NCI-H187 (cell line): ENCODE measurements at places on chromosomes 7 and 10.
A peak's percentile ranks its signal among the peaks of the same experiment; 100 is the strongest.

- DNase-seq: no peak
Observed at GRCh38 chr7:155352753-155353115, 55.1 kb downstream of the INSIG1 start.

- no peak for DNase-seq
Observed at GRCh38 chr7:40546616-40547501, 412.1 kb downstream of the SUGCT start.

DNA sequence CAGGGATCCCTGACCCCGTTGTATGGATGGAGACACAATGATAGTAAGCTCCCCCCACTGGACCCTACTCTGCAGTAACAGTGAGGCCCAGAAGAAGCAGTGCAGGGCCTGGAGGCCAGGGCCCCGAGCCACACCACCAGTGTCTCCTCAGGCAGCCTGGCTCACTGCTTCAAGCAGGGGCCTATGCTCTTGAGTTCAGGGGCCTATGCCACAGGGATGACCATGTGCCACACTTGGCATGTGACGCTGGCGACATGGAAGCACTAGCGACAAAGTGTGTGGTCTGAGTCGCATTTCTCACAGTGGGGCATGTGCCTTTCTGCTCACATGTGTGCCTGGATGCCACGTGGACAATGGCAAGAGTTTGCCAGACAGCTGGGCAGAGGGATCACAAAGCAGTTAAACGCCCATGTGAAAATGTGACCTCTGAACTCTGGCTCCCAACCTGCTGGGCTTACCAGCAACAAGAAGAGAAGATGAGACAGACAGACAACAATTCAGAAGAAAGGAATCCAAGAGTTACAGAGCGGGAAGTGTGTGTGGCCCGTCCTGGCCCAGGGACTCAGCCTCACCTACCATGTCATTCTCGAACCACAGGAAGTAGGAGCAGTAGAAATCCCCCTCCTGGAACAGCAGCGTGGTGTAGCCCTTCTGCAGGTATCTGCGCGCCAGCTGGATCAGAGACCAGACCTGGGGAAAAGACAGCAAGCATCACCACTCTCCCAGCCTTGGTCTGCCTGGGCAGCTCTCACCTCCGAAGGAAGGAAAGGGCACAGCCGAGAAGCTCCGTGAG lies 4.7 kb upstream of the PYROXD2 start:
- no peak for DNase-seq

GRCh38 chr7:105389088-105389650 lies 448 bp upstream of the SRPK2 start:
- peak; percentile 31 for DNase-seq

- no peak for DNase-seq
Observed at GRCh38 chr7:41116337-41116736, 586.6 kb downstream of the INHBA start.

DNA sequence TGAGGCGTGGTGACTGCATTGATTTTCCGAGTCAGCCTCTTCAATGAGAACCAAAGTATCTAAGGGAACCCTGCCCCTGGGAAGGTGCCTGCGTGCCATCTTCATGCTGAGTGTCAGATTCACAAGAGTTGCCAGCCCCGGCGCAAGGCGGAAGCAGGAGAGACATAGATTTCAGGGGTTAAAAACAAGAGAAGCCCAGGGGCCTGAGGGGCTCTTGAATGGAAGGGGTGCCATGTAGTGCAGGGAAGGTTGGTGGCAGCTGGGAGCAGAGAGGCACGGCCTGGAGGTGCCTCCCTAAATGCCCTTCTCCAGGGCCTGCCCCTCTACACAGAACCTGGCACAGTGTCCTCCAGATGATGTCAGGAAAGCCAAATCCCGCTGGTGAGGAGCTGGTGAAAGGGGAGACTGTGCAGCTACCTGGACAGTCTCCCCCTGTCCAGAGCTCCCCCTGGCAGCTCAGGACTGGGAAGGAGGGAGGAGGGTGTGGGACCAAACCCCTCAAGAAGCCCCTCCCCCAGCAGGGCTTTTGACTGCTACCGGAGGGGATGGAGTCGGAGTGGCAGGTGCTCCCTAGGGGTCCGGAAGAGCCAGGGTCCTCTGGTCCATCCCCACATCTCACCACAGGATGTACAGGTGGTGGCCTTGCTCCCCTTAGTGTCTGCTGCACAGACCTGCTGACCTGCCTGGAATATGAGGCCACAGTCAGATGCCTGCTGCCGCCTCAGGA lies 137.9 kb downstream of the TCERG1L start:
- no peak for DNase-seq

GRCh38 chr10:120605410-120605809 lies 148.4 kb downstream of the PLPP4 start:
- no peak for DNase-seq

GRCh38 chr10:108990441-108990840 lies 932.9 kb downstream of the XPNPEP1 start:
- DNase-seq: no peak

DNA sequence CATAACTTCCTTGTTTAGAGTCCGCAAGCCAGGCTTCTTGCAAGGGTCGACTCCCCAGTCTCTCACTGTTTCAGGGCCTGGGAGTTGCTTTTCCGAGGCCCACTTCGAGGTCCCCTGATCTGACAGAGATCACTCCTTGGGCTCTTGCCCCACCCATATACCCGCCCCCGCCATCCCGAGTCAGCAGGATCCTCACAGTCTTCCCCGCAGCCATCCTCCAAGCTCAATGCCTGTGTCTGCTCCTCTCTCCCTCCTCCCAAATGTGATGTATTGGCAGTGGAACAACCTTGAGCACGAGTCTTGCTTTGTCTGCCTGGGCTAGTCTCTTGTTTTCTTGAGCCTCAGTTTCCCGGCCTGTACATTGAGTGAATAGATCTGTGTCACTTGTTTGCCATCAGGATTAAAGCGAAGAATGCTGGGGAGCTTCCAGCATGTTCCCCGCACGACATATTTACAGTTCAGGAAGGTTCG lies 2.4 kb upstream of the HMX2 start:
- DNase-seq: no peak

GRCh38 chr7:107103369-107103768 lies 58.9 kb downstream of the PRKAR2B start:
- no peak for DNase-seq

- DNase-seq: no peak
Observed at GRCh38 chr10:7188456-7189050, 222.3 kb downstream of the SFMBT2 start.

DNA sequence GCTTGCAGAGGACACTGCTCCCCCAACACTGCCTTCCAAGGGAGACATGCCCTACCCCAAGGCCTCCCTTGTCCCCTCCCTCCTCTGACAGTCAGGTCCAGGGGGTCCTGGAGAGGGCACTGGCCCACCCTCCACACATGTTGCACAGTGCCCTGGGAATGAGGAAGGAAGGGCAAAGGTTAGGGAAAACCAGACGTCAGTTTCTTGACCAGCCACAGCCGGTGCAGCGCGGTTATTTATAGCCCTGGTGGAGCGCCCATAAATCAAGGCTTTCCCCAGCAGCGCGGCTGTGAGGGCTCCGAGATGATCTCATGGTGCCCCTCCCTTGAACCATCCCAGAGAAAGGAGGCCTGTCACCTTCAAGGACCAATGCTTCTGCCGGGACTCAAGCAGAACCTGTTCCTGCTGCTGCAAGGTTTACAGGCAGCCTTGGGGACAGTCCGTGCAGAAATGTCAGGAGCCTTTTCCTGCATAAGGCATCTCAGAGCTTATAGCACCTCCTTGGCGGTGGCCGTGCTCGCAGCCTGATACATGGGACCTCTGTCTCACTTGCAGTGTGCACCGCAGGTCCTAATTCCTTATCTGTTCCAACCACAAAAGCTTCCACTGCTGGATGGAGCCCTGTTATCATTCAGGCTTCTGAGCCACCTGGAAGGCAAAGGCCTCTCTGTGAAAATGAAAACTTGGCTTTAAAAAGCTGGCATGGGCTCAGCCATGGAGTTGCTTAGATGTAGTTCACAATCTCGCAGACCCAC lies 127.3 kb downstream of the LHPP start:
- peak; percentile 28 for DNase-seq

DNA sequence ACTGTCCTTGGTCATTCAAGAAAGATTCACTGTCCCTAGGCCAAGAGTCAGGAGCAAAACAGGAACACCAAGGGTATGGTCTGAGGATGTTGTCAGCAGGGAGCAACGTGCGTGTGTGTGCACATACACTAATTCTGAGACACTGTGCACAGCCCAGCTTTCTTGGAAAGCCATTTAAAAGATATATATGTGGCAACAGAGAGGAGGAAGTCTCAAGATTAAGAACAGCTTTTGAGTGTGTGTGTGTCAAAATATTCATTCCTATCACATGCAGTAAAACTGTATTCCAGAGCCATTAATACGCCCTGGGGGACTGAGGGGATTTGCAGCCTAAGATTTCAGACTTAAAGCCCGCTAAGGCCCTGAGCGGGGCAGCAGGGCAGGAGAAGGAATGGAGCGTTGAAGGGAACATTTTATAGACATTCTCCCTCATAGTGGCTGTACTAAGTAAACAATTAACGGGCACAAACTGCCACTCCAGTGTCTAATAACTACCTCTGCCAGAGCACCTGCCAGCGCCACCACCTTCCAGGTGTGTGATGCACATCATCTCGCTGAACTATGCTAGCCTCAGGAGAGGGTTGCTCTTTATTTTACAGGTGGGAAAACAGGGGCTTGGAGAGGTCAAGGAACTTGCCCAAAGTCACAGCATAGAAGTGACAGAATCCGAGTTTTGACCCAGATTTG lies 2.0 kb downstream of the NOD1 start:
- no peak for DNase-seq

GRCh38 chr10:117431160-117431559 lies 55.9 kb upstream of the PDZD8 start:
- DNase-seq: no peak

DNA sequence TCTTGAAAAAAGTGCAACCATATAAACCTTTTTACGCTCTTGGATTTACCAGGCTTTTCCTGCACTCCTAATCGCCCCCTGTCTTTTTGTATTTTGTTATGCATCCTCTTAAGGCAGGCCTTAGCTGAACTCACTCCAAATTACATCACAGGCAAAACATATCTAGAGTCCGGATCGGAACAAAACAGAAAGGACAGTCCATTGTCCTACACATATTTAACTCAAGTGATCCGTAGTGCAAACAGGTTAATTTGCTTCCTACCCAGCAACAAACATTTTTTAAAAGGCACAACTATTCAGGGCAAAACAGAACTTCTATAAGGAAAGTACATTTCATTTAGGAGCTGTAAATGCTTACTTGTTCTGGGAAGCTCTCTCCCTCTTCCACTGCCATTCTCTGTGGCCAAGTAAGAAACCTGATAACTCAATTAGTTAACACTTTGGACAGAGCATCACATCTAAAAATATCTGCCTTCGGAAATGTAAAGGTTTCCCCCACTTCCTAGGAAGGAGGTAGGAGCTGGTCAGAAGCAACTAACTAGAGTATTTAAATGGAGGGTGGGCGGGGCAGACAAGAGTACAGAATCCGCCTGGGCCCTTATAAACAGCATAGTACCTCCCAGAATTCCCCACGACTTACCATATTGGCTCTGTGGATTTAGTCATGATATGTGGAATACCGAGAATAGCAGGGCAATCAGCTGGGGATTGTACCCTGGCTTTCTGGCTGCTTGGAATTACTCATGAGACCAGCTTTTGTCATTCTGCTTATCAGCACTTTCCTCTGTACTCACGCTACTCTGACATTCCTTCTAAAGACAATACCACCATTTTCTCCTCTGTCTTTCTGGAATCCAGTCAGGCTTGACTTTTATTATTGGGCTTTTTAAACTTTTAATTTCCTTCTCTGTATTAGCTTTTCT lies 89.5 kb downstream of the ANK3 start:
- no peak for DNase-seq

GRCh38 chr7:158802535-158803366 lies 26.6 kb downstream of the ESYT2 start:
- no peak for DNase-seq

DNA sequence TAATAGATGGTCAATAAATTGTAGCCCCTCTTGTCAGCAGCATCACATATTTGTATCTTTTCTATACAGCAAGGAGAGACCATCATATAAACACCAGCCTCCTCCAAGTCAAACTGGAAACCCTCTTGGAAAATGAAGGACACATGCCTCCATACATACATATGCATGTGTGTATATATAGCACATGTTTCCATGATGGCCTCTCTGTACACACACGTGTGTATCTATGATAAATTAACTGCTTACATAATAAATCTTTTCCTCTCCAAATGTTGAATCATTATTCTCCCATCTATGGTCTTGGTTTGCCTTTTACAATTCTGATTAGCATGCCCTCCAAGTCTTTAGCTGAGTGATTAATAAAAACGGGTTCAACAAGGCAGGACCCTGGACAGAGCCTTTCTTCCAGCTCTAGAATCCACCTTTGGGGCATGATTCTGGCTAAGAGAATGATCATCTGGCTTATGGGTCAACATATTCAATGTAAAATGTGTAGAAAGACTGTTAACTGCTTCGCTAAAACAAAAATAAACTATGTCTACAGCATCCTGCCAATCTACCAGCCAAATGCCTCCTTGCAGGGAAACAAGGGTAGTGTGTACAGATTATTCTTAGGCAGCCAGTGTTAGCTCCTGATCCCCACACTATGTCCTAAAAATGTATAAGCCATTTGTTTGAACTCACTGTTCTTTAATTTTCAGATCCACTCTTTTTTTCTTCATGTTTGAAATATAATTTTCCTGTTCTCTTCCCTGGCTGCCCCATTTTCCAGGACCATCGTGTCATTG lies 70.0 kb downstream of the CRTAC1 start:
- no peak for DNase-seq

DNA sequence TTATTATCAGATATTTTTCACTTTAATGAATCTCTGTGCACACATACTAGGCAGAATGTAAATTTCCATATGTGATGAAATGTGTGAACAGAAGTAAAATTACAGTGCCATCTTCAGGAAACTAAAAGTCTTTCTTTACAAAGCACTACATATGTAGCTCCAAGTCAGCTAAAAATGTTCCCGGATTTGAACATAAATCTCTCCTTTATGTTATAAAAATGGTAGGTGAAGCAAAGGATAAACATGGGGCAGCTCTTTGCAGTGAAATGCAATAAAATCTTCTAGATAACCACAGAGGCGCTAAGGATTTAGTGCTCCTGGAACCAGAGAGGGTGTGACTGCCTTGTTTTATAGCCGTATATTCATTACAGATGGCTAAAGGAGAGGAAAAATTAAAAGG lies 104.9 kb upstream of the C7orf33 start:
- DNase-seq: no peak

- DNase-seq: no peak
Observed at GRCh38 chr10:124329941-124330340, 88.8 kb downstream of the OAT start.

GRCh38 chr10:120996456-120997034 lies 145.4 kb downstream of the WDR11 start:
- DNase-seq: no peak

GRCh38 chr10:132438091-132439024 lies 41.4 kb downstream of the PWWP2B start:
- no peak for DNase-seq

GRCh38 chr7:98294798-98295382 lies 13.4 kb downstream of the BRI3 start:
- DNase-seq: peak; percentile 38

GRCh38 chr10:48913674-48914073 lies 26.0 kb downstream of the LRRC18 start:
- no peak for DNase-seq
